T-helper 22 cell (primary cell): ENCODE measurements at places on chromosomes 1 and 21.

GRCh38 chr1:8477166-8477982 is 159.5 kb downstream of the SLC45A1 start:
- DNase-seq: no peak

DNA sequence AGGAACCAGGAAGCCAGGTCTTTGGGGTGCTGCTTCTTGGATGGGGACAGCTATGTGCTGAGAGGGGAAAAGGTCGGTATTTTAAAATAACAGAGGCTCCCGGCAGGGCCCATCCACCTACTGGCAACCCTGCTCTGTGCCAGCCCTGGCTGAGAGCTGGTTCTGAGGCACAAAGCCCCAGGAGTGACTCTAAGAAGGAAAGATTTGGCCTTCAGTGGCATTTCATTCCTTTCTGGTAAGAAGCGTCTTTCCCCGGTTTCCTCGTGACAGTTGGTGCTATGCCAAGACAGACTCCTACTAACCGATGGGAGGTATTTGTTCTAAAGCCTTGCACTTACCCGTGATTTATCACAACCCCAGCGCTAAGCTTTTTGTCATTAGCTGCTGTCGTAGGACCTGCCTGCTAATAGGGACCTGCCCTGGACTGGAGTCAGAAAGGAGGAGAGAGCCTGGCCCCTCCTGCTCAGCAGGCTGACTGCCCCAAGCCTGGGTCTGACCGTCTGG is 123.1 kb upstream of the ADAR start:
- no peak for DNase-seq

DNA sequence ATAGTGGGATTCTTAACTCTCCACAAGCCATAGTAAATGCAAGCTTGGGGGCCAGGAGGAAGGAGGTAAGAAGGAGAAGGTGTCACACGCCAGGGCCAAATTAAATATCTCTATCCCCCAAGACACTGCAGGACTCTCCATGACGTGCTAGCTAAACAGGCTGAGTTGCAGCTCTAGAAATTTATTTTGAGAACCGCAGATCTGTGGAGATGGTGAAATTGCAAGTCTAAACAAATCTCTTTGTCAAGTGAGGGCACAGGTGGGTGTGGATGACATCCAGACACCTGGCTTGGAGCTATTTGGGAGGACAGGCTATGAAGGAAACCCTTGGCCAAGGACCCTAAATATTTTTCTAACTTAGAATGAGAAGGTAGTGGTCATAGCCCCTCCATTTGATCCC is 39.5 kb upstream of the USP1 start:
- no peak for DNase-seq

DNA sequence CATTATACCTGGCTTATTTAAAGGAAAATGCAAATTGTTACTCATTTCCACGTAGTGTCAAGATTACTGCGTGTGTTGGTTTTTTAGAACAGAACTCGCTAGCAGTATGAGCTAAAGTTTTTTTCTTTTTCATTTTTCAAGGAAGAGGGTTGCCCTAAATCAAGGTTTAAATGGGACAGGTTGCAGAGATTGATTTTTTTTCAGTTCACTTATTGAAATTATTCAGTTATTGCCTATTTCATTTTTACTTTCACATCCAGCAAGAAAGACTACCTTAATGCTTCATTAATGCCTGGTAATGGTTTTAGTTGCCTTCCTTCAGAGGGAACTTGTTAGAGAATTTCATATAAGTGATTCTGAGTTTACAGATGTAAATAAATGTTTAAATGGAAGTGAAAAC is 5.6 kb downstream of the FAM20B start:
- no peak for DNase-seq

- DNase-seq: no peak
Observed at GRCh38 chr1:150807249-150808023, 624 bp downstream of the CTSK start.

- no peak for DNase-seq
Observed at GRCh38 chr1:246001142-246001836, 505.8 kb downstream of the SMYD3 start.

DNA sequence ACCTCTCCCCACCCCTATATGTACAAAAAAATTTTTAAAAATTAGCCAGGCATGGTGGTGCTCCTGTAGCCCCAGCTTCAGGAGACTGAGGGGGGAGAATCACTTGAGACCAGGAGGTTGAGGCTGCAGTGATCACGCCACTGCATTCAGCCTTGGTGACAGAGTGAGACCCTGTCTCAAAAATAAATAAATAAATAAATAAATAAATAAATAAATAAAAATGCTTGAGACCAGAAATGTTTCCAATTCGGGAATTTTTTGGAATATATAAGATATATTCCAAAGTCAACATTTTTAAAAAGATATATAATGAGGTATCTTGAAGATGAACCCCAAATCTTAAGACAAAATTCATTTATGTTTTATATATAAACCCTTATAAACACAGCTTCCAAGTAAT is 42.4 kb upstream of the RAB4A start:
- DNase-seq: no peak

GRCh38 chr21:41682719-41683179 is 84.1 kb downstream of the RIPK4 start:
- no peak for DNase-seq

- DNase-seq: no peak
Observed at GRCh38 chr1:27622828-27623227, 12.2 kb downstream of the FGR start.

GRCh38 chr1:156281281-156281680 is 1.3 kb downstream of the SMG5 start:
- no peak for DNase-seq

DNA sequence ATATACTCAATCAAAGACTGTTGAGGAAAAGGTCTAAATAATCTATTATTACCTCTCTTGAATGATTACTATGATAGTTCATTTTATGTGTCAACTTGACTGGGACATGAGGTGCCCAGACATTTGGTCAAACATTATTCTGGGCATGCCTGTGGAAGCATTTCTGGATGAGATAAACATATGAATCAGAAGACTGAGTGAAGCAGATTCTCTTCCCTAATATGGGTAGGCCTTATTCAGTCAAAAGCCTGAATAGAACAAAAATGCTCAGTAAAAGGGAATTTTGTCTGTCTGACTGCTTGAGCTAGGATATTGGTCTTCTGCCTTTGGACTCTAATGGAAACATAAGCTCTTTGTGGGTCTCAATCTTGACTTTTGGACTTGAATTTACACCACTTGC is 73.3 kb upstream of the SOX13 start:
- no peak for DNase-seq

- DNase-seq: no peak
Observed at GRCh38 chr21:14688412-14688811, 142.3 kb upstream of the SAMSN1 start.

DNA sequence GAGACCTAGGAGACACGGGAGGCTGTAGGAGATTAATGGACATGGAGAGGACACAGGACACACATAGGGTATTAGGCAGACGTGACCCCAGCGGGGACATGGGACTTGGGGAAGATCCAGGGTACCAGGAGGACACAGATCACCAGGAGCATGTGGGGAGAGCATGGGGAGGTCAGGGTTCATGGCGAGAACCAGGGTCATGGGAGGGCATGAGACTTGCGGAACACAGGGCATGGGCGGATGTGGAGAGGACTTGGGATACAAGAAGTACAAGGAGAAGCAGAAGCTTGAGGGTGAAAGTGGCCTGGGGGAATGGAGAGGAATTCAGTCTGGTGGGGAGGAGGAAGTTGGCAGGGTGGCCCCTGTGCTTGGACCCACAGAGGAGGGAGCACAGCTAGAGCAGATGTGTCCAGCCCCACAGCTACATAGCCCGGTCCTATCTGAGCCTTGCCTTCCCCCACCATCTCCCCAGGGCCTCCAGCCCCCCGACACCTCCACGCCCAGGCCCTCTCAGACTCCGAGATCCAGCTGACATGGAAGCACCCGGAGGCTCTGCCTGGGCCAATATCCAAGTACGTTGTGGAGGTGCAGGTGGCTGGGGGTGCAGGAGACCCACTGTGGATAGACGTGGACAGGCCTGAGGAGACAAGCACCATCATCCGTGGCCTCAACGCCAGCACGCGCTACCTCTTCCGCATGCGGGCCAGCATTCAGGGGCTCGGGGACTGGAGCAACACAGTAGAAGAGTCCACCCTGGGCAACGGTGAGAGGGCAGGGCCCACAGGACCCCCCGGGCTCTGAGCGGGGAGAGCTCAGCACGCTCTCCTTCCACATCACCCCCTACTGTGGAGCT is 12.1 kb downstream of the TIE1 start:
- DNase-seq: no peak

DNA sequence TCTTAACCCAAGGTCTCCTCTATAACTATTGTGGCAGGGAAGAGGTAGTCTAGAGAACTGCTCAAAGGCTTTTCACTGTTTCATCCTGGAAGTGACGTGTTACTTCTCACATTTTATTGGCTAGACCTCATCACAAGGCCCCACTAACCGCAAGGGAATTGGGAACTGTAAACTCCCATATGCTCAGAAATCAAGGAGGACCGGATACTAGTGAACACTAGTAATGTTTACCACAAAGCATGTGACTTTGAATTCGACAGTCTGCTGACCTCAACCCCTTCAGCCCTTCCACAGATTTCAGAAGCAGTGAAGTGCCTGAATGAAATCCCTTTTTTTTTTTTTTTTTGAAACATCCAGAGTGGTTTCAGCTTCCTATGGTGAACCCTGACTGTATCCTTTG is 3.4 kb upstream of the EEIG2 start:
- no peak for DNase-seq
